ENCODE measurements at places on chromosomes 3 and 15.

- DNase-seq, result peak; percentile 70
Measured at GRCh38 chr15:62066663-62067447, at the start of gene C2CD4A. Gene C2CD4A (plus strand): TSS chr15:62066977. CDS start chr15:62067614, 637 bp downstream.

GRCh38 chr3:38662544-38662943 lies 13.1 kb upstream of the SCN5A start:
- no peak for DNase-seq

DNA sequence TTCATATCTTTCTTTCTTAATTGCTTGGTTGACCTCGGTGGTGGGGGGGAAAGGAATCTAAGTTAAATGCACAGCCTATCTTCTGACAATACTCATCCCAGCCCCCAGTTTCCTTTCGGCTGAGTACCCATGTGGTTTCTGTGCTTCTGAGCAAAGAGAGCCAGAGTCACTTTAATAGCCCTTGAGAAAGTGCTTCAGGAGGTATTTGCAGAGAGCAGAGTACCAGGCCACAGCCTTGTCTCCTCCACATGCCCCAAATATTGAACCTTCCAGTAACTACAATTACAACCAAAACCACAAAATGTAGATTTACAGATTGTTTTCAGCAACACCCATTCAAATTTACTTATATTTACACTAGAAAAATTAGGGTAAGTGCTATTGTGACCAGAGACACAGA lies 647.4 kb downstream of the NR2F2 start:
- no peak for DNase-seq

DNA sequence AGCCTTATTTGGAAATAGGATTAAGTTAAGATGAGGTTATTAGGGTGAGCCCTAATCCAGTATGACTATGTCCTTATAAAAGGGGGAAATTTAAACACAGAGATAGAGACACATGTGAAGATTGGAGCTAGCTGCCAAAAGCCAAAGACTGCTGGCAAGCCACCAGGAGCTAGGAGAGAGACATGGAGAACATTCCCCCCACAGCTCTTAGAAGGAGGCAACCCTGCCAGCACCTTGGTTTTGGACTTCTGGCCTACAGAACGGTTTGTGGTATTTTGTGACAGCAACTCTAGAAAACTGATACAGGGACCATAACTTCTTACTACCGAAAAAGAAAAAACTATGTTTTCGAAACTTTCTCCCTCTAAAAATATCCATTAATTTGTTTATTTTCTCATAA lies 245.3 kb upstream of the RARB start:
- DNase-seq, result no peak

- DNase-seq, result no peak
Measured at GRCh38 chr3:9146367-9147071, 102.9 kb downstream of the SRGAP3 start.

GRCh38 chr3:110650741-110651140 lies 420.9 kb upstream of the NECTIN3 start:
- no peak for DNase-seq

DNA sequence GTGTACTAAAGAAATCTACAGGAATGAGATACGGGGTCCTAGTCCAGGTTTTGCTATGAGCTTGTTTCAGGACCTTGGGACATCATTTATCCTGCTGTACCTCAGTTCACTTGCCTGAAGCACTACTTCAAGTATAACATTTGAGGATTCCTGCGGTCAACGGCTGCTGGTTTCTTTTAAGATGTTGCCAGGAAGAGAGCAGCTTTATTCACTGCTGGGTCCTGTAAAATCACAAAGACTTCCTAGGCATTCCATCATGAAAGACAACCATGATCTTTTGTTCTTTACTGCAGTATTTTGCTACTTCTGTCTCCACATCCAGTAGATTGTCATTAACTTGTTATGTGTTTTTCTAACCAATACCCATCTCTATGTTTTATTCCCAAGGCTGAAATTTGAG lies 61.0 kb upstream of the PYDC2 start:
- DNase-seq, result no peak

DNA sequence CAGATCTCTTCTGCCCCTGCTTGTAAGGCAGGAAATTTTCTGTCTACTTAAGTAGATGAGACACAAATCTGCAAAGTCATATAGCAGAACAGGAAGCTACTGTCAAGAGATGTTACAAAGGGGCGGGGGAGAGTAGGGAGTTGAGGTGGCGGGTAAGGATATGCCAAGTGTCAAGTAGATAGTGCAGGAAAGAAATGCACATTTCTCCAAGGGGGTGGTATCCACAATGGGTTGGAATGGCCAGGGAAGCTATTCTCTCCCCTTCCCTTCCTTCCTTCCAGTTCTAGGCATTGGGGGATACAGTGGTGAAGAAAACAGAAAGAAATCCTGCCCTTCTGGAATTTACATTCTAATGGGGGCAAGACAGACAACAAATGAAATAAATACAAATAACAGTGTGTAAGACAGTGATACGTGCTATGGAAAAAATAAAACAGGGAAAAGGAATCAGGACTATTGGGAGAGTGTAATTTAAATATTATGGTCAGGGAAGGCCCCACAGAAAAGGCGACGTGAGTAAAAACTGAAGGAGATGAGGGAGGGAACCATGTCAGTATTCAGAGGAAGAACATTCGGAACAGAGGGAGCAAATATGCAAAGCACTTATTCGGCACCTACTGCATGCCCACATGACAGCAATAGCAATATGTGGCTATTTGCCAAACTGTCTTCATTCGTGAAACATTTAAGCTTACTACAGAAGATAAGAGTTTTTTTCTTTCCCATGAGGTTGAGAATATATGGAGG lies 42.8 kb upstream of the RNU6-1 start:
- DNase-seq, result no peak

- DNase-seq, result no peak
Measured at GRCh38 chr15:49383266-49383665, 39.8 kb upstream of the FGF7 start.

- DNase-seq, result no peak
Measured at GRCh38 chr3:120652896-120653545, 29.0 kb downstream of the HGD start.

DNA sequence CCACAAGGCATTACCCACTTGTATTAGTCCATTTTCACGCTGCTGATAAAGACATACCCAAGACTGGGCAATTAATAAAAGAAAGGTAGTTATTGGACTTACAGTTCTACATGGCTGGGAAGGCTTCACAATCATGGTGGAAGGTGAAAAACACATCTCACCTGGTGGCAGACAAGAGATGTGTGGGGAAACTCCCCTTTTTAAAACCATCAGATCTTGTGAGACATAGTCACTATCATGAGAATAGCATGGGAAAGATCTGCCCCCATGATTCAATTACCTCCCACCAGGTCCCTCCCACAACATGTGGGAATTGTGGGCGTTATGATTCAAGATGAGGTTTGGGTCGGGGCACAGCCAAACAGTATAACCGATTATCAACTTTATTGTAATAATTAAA lies 17.0 kb upstream of the CMC1 start:
- DNase-seq, result no peak

DNA sequence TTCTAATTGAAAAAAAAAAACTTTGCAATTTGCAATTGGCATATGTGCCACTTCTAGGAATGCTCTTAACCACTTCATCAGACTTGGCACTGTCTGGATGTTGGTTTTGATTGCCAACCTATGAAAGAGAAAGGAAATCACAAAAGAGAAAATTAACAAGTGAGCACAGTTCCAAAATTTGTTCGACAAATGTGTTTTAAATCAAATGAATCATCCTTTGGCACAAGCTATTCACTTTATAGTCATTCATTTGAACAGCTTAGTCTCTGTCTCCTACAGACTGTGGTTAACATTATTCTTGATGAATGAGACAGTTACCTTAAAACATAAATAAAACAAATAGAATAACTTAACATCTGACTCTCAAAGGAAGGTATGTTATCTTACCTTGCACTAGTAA lies 265.0 kb downstream of the EPHA3 start:
- no peak for DNase-seq

DNA sequence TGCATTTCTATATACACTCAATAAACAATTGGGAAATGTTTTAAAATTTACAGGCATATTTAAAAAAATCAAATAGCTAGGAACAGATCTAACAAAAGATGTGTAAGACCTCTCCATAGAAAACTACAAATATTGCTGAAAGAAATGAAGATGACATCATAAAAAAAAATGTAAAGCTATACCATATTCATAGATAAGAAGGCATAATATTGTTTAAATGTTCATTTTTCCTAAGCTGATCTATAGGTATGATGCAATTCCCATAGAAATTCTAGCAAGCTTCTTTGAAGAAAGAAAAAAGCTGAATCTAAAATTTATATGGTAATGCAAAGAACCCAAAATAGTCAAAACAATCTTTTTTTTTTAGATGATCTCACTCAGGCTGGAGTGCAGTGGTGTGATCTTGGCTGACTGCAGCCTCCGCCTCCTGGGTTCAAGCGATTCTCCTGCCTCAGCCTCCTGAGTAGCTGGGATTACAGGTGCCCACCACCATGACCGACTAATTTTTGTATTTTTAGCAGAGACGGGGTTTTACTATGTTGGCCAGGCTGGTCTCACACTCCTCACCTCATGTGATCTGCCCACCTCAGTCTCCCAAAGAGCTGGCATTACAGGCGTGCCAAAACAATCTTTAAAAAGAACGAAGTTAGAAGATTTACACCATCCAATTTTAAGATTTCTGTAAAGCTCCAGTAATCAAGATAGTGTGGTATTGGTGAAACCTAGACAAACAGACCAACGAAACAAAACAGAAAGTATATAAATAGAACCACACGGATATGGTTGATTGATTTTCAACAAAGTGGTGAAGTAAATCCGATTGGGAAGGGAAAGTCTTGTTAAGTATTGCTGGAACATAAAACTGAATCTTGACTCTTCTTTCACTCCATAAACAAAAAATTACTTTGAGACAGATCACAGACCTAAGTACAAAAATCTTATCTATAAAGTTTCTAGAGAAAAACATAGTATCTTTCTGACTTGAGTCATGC lies 6.3 kb upstream of the BHLHE40 start:
- no peak for DNase-seq

DNA sequence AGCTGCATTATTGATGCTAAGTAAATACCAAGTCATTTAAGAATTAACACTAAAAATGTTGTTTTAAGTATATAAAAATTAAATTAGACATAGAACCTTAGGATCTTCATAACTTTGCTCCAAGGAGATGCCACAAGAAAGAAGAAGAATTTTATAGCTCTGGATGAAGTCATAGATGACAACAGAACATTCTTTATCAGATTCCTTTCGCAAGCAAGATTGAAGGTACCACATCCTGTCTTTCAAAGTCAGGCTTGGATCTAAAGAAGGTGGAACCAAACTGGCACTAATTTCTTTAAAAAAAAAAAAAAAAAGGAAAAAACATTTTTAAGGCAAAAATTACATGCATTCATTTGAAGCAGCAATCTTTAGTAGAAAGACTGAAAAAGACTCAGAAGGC lies 62.5 kb downstream of the POLQ start:
- DNase-seq, result no peak

DNA sequence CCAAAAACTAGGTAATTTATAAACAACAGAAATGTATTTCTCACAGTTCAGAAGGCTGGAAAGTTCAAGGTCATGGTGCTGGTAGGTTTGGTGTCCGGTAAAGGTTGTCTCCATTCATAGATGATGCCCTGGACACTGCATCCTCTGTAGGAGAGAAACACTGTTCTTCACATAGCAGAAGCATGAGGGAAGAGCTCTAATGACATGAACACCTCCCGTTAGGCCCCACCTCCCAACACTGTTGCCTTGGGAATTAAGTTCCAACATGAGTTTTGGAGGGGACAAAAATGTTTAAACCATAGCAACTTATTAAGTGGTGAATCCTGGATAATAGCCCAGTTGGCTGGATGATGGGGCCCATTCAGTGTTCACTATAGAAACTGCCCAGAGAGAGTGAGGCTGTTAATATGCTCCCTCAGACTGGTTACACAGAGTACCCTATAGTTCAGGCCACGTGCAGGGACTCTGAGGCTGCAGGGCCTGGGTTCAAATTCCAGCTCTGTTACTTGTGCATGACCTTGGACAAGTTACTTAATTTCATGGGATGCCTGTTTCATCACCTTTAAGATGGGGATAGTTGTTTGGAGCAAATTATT lies 37.0 kb downstream of the CCNL1 start:
- DNase-seq, result no peak

GRCh38 chr15:85168642-85169173 lies 187.1 kb downstream of the PDE8A start:
- DNase-seq, result peak; percentile 55

DNA sequence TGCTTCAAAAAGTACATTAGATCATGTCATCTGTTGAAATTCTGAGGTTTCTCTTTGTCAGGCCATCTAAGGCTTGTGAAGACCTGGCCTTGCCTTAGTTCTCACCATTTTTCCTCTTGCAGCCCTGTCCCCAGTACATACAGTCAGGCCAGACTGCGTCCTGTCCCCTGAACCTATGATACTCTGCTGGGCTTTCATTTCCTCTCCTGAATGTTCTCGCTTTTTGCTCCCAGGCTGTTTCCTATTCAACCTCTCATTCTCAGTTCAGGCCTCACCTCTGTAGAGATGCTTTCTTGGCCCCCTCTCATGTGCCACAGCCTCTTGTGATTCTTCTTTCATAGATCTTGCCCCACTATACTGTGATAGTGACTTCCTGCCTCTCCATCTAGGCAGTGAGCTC lies 648.8 kb upstream of the KCNMB2 start:
- no peak for DNase-seq

DNA sequence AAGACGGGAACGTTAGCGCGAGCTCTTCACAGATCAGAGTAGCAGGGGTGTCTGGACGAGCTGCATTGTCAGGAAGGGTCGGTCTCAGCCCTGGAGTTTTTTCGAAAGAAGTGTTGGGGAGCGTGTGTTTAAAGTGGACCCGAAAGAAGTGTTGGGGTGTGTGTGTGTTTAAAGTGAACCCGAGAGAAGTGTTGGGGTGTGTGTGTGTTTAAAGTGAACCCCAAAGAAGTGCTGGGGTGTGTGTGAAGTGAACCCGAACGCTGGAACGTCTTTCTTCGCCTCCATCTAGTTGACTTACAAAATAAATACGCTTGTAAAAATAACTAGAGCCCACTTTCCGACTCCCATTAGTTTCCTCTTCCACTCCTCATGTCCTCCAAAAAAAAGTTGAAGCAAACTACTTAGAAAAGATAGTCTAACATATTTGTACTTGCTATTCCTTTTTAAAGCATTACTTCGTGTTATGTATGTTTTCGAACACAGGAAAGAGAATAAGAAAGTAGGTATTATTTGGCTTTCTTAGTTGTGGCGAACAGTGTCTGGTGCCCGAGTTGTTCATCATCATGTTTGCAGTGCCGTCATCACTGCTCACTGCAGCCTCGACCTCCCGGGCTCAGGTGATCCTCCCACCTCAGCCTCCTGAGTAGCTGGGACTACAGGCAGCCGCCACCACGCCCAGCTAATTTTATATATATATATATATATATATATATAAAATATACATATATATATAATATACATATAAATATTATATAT lies 1.0 kb downstream of the LRCH3 start:
- no peak for DNase-seq

Data from NCI-H2081 treated with DMSO at 0.1 percent for 48 hours (cell line).